ENCODE measurements at places on chromosomes 2 and 18. TPM values are rescaled to one million over a fixed set of nuclear protein-coding genes. Genes with fewer than 3 reads are reported as not detected.
A peak's percentile ranks its signal among the peaks of the same experiment; 100 is the strongest.

DNA sequence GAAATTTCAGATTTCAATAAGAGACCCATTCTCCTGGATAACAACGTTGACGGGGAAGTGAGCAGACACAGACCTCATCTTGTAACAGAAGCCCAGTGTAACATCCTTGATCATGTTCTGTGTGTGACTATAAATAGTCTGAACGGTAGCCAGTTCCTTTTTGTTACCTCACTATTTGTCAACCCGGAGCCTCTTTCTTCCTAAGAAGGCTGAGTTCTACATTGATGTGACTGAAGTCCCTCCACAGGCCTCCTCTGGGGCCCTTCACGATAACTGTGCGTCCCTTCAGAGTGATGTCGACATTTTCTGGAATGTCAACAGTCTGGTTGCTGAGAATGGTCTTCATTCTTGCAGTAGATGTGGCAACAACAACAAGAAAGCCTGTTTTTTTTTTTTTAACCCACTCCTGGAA lies 6.3 kb upstream of the PLEKHM3 start:
- DNase-seq: no peak

DNA sequence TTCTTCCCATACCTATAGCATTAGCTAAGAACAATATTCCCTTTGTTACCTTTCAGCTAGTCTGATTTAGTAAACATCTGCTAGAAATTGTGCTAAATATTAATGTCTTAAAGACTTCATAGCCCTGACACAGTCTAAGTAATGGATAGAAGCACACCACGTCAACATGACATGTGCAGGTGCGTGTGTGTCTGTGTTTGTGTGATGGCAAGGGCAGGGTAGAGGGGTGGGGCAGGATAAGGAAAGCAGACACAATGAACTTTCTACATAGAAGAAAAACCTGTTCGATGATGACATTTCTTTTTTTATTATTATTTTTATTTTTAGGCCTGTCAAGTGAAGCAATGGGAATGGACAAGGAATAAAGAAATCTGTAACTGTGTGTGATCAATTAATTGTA lies 223.3 kb downstream of the NOL4 start:
- DNase-seq: no peak

- DNase-seq: no peak
These were observed 190.9 kb upstream of the FOSL2 start for GRCh38 chr2:28201671-28202180.

DNA sequence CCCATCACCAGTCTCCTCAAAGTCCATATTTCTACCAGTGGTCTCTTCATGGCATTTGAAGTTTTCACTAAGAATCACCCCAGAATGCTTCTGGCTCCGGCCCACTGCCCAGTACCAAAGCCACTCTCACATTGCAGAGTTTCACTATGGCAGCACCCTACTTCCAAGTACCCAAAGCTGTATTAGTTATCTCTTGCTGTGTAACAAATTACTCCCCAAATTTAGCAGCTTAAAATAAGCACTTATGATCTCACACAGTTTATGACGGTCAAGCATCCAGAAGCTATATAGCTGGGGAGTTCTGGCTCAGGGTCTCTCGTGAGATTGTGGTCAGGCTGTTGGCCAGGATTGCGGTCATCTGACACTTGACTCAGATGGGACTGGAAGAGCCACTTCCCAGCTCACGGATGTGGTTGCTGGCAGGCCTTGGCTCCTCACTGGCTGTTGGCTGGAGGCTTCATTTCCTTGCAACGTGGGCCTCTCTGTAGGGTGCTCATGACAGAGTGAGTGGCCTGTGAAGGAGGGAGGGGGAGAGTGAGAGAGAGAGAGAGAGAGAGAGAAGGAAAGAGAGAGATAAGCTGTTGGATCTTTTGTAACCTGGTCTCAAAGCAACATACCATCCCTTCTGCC lies 189.5 kb downstream of the CTIF start:
- DNase-seq: peak; percentile 87

- peak; percentile 28 for DNase-seq
These were observed 25.4 kb upstream of the TMEM131 start for GRCh38 chr2:98020992-98021713.

HOXD12 gene
- total RNA-seq: not detected
